A549 (cell line): ENCODE measurements at places on chromosomes 12 and 14. TPM values are rescaled to one million over a fixed set of nuclear protein-coding genes. Genes with fewer than 3 reads are reported as not detected.

OLR1 gene
- polyA plus RNA-seq = 0.44 to 0.92 TPM (median 0.81 TPM) in 3 replicates

PIGH gene
- 19.3 to 21.1 TPM (median 20.1 TPM) in 3 replicates for polyA plus RNA-seq

FAM181A gene
- polyA plus RNA-seq = not detected in 3 replicates

TMEM132C gene
- not detected in 3 replicates for polyA plus RNA-seq

RGS6 gene
- polyA plus RNA-seq = not detected in 3 replicates

GMFB gene
- polyA plus RNA-seq = 56.8 to 66.7 TPM (median 62.3 TPM) in 3 replicates

TBX3 gene
- 18.0 to 22.8 TPM (median 22.1 TPM) in 3 replicates for polyA plus RNA-seq

CCDC184 gene
- 1.2 to 1.6 TPM (median 1.5 TPM) in 3 replicates for polyA plus RNA-seq

PLEKHG3 gene
- 21.9 to 26.4 TPM (median 23.2 TPM) in 3 replicates for polyA plus RNA-seq

KLRB1 gene
- polyA plus RNA-seq = not detected in 3 replicates

RNASE3 gene
- polyA plus RNA-seq = not detected in 3 replicates

- no peak for DNase-seq
Measured at GRCh38 chr14:61174441-61174891, 106.7 kb downstream of the TMEM30B start.

- peak; percentile 19 for DNase-seq
Measured at GRCh38 chr12:2682296-2683251, 112.2 kb upstream of the FKBP4 start.

GRCh38 chr14:57845802-57846531 lies 19.9 kb downstream of the SLC35F4 start:
- no peak for DNase-seq

DNA sequence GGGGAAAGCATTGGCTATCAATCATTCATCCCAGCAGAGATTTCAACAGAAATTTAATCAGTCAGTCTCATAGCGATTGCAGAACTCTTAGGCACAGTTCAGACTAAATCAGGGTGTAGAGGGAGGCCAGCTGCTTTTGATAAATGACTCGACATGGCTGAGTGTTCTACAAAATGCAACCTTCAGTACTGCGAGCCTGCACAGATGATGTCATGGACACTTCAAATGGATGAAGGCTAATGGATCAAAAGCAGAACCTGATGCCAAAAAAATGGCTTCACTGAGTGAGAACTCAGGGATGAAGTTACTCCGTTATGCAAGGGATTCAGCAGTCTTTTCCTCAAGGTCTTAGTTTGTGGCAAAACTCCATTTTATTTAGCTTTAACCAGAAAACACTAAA lies 167.3 kb downstream of the DACT1 start:
- DNase-seq = no peak

DNA sequence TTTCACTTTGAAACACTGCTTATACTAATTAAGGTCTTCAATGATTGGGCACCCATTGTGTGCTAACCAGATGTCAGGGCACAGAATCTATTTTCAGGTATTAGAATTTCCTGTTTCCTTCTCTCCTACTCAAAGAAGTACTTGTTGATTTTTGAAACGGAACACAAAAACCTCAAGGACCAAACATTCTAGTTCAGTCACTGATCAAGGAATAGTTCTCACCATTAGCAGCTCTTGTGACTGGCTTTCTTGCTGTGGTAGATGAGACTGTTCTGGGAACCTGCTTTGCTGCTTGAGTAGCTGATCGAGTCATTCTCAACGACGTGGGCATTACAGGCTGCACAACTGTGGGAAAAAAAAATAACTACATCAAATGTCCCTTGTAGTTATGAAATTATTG lies 11.0 kb downstream of the DLGAP5 start:
- no peak for DNase-seq

- DNase-seq = no peak
Measured at GRCh38 chr14:87489196-87489819, 503.7 kb downstream of the GALC start.

DNA sequence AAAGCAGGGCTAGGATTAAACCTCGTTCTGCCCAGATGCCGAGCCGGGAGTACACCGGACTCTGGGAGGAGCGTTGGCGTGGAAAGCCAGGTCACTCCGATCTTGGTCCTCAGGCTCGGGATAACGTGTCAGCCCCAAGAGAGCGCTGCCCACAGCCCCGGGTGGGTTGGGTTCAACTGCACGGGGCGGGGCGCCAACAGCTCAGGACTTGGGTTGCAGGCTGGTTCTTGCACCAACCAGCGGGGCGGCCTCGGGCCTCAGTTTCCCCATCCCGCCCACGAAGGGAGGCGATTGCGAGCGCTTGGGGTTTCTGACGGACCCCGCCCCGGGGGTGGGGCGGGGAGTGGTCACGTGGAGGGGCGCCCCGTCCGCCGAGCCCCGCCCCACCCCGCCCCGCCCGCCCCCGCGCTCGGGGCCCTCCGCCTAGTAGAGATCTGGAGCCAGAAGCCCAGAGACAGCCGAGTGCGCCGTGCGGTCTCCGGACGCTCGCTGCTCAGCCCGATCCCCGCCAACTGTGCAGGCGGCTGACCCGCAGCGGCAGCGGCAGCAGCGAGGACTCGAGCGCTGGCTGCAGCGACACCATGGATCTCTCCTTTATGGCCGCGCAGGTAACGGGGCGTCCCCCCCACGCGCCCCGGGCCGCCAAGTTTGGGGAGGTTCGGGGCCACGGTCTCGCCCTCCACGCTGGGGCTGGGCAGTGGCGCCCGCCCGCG lies at the start of gene C14orf132:
Gene C14orf132, plus strand, starts transcription at position 443 of the 713 bp plus-strand sequence. Its CDS starts 139 bp downstream, at position 582.
- DNase-seq = peak; percentile 30

GRCh38 chr12:38662829-38663228 lies 242.6 kb downstream of the CPNE8 start:
- no peak for DNase-seq

GRCh38 chr12:106581543-106582248 lies 1.1 kb upstream of the RFX4 start:
- DNase-seq = peak; percentile 27

- no peak for DNase-seq
Measured at GRCh38 chr14:37970696-37971095, 237.0 kb upstream of the SSTR1 start.

DNA sequence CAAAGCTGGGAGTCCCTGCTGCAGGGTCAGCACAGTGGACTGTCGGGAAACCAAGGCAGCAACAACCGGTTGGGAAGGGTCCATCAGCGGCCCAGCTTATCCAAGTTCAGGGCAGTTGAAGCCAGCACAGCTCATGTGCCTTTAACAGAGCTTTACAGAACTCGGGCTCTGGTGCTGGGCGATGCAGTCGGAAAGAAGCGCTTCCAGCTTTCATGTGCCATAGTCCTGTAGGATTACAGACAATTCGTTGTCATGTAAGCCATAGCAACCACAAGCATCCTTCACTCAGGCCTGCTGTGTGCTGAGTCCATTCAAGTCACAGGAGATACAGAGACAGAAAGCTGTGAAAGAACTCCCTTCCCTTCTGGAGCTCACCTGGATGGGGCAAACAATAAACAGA lies 3.5 kb upstream of the FAM181A start:
- no peak for DNase-seq

GRCh38 chr12:83477696-83478095 lies 791.0 kb downstream of the TMTC2 start:
- DNase-seq = no peak

DNA sequence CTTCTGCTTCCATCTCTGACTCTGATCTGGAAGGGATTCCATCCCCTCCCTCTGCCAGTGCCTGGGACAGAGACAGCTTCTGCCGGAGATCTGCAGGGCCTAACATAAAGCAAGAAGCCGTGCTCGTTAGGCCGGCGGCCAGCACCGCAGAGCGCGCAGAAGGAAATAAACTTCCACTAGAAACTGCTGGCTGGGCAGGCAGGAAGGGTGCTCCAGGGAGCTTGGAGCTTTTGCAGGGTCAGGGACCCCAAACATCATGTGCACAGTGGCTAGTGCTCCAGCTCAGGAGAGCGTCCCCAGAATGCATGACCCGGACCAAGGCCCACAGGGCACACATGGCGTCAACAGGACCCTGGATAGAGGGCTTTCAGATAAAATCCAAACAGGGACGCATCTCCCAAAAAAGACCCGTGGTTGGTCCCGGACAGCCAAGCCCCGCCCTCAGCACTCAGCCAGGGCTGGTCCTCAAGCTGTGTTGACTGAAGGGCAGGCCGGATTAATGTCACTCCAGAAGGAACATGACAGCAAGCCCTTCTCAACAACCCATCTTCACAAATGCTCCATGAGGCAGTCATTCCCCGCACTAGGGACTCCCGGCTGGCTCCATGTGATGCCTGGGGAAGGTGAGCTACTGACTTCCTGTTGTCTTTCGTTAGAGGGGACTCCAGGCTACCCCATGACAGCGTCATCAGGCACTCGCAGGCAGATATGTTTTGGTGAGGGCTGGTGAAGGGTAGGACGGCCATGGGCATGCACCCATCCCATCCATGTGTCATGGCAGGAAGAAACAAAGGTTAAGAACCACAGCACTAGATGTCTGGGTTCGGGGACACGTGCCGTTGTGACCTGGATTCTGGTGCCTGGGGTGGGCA lies 121.5 kb downstream of the CALM1 start:
- DNase-seq = no peak

GRCh38 chr12:93449277-93449676 lies 7.5 kb upstream of the UBE2N start:
- no peak for DNase-seq

GRCh38 chr14:100654814-100655740 lies 67.9 kb upstream of the BEGAIN start:
- peak; percentile 90 for DNase-seq

- peak; percentile 25 for DNase-seq
Measured at GRCh38 chr14:95272057-95272456, 47.7 kb downstream of the CLMN start.

- DNase-seq = no peak
Measured at GRCh38 chr12:75337905-75338304, 3.4 kb downstream of the GLIPR1L1 start.

GRCh38 chr14:41303506-41303905 lies 303.2 kb upstream of the LRFN5 start:
- DNase-seq = no peak

DNA sequence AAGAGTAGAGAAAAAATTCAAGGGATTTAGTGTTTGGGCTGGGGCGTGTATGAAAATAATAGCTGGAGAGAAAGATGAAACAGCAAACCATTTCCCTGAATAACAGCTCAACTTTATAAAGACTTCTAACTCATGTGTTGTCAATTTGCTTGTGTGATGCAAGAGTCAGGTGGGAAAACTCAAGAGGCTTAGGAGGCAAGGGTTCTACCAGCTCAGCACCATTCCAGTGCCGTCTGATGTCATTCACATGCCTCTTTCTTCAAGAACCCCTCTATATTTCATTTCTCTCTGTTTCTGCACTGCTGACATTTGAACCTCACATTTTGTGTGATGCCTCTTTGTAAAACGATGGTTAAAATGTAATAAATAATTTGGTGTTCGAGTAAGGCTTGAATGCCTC lies 192.2 kb downstream of the PRKD1 start:
- DNase-seq = no peak

DNA sequence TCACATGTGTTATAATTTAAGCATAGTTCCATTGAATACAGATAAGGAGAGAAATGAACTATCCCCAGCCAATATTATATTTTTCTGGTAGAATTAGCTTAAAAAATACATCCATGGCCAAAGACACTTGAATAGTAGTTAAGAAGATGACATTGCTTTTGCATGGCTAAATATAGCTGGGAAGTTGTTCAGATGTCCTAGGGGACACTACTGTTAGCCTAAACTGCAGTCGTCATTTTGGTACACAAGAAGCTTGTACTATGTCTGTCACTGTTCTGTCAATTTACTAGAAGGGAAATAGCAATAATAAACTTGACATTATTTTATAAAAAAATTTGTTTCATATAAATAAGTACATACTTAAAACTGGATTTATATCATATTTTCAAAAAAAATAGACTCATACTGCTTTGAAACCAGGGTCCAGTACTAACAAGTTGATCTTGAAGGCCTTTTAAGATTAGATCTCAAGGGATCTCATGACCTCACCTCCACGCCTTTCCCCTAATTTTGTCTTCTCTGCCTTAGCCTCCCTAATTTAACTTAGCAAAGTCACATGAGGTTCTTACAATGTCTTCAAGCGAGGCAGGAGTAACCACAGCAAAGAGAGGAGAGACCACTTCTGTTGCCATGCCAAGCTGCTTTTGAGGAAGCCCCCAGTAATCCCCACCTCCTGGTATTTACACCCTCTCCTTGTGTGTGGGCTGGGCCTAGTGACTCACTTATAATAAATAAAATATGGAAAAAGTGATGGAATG lies 81.0 kb downstream of the AVPR1A start:
- no peak for DNase-seq

DNA sequence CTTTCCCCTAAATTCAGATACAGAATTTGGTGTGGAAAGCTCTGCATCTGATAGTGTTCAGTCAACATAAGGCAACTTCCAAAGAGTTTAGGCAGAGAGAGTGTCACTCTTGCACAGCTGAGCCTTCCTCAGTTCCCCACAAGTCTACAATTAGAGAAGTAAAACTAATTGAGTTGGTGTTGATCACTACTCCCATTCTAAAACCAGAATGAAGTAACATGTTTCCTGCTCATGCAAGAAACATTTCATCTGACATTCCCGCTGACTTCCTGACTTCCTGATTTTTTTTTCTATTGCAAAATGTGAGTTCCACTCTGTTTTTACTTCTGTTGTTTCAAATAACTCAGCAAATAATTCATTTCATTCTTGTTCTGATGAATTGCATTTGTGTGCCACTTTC lies 271.0 kb downstream of the ALG10B start:
- no peak for DNase-seq

DNA sequence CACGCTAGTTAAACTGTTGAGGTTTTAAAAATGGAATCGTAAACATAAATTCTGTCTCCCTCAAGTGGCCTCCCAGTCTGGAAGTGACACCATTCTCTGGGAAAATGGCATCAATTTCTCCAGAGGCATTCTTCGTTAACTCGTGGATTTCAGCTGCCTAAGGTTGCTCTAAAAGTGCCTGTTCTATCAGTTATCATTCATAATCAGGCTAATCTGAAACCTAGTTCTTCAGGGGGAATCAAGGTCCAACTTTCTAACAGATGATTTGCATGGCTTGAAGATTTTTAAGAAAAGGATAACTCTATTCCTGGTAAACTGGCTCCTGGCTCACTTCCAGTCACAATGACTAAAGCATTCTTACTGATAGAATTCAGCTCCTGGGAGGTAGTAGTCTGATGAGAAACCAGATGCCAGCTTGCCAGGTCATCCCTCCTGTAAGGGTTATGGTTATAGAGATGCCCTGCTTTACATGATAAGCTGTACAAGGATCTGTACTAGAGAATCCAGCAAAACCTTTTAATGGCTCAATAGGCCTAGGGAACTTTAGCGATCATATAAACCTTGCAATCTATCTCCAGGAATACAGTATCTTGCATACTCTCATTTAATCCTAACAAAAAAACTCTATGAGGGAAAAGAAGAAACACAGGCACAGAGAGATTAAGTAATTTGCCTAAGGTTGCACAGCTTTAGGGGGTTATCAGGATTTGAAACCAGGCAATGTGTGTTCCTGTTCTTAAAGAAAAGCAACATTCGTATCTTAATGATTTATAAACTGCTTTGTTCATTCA lies 1.5 kb downstream of the L3HYPDH start:
- peak; percentile 56 for DNase-seq

GRCh38 chr14:65339866-65340265 lies 72.7 kb upstream of the FUT8 start:
- no peak for DNase-seq

DNA sequence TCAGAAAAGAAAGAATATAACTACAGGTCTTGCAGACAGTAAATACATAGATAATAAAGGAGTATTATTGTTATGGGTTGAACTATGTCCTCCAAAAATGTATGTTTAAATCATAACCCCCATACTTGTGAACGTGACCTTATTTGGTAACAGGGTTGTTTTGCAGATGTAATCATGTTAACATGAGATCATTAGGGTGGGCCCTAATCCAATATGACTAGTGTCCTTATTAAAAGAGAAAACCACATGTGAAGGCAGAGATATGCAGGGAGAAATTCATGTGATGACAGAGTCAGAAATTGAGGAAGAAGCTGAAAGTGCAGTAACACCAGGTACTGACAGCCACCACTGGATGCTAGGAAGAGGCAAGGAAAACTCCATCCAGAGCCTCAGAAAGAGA lies 29.0 kb downstream of the MAGOHB start:
- no peak for DNase-seq

- peak; percentile 91 for DNase-seq
Measured at GRCh38 chr12:124744659-124745464, 118.8 kb downstream of the SCARB1 start.
